Islet precursor cell (in vitro differentiated cells): ENCODE measurements at places on chromosomes 1 and 21.

GRCh38 chr1:147735423-147735822, 25.0 kb downstream of the GJA5 start:
- DNase-seq, result no peak

GRCh38 chr1:223245411-223245810, 102.4 kb upstream of the TLR5 start:
- no peak for DNase-seq

- no peak for DNase-seq
These were observed 94.9 kb downstream of the ZNF644 start for GRCh38 chr1:90926971-90927370.

DNA sequence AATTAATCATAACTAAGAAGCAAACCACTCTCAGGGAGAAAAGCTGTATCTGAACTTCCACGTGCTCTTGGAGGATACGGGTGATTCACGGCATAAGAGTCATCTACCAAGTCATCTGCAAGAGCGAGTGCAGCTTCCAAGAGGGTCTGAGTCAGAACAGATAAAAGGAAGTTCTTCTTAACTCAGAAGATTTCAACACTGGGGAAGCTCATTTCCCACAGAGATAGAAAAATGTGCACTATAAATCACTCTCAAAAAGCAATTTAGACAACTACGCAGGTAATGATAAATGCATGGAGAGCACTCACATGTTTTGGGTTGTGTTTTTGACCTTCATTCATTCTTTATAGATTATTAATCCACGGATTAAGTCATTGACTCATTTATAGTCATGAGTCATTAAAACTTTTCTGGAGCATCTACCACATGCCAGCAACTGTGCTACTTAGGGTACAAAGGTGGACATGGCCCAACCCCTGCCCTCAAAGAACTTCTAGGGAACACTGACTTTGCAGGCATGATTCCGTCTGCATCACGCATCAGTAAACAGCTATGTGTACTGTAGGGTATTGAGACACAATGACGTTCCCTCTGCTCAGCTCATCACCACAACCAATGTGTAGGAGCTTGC, 20.8 kb downstream of the KCNJ15 start:
- no peak for DNase-seq

- no peak for DNase-seq
These were observed 496.3 kb downstream of the KIF26B start for GRCh38 chr1:245651093-245651492.

GRCh38 chr1:26288311-26288941, 8.5 kb downstream of the SH3BGRL3 start:
- no peak for DNase-seq

DNA sequence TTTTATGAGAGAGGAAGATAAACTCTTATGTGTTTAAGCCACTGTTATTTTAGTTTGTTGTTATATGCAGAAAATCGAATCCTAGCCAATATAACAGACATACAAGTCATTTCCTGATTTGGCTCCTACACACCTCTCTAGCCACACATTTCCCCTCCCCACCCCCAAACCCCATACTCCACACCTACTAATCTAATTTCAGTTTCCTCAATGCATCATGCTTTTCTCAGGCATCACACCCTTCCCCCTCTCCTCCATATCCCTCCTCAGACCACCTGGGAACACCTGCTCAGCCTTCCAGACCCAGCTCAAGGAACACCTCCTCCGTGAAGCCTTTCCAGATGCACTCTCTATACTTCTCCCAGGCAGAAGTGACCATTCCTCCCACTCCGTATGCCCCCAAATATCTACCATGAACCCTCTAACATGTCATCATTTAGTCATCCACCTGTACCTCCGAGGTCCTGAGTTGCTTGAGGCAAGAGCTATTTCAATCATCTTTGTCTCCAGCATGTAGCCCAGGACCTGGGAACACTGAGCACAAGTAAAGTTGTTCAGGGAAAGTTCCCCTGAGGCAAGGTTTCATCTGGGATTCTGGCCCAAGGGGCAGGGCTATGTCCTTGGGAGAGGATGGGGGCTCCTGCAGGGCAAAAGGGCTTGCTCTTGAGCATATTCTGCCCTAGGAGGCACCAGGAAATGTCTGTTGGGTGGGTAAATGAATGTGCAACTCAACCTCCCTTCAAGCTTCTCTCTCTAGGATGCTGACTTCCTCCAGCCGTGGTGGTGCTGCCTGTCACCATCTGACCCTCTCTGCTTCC, 126.8 kb downstream of the HIVEP3 start:
- no peak for DNase-seq

GRCh38 chr1:53575141-53575954, 116.1 kb downstream of the DMRTB1 start:
- DNase-seq, result peak; percentile 49

DNA sequence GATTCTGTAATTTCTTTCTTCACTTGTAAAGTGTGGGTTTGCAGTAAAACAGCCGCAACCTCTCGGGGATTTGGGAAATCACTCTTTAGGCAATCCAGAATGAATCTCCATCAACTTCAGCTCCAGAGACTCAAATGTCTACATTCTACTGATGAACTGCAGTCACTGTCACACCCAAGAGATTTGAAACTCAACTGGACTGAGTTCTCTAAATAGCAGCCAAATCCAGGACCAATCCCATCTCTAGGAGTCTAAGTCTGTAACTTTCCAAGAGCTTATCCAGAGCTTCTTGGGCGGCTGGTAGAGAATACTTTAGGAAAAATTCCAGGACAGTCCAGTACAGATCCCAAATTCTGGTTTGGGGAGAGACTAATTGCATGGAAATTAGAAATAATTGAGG, 62.9 kb downstream of the ADAMTS1 start:
- DNase-seq, result no peak

GRCh38 chr1:116323491-116323890, 49.6 kb upstream of the ATP1A1 start:
- no peak for DNase-seq

- DNase-seq, result no peak
These were observed 622.0 kb downstream of the KIF26B start for GRCh38 chr1:245776694-245777332.

DNA sequence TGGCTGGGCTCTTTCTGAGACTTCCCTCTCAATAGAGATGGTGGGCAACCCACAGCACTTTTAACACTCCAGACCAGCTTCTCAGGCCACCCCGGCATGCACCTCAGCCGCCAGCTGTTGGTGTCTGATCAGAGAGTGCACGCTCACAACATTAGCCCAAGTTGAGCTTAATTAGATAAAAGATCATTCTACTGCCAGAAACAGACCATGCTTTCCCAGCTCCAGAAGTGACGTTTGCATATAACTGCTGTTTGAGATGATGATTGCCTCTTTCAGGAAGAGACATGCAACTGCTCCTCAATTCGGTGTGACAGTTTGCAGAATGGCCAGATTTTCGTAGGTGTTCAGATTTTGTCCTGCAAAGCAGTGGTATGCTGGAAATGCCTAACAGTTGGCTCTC, 285.3 kb upstream of the VAMP3 start:
- no peak for DNase-seq

DNA sequence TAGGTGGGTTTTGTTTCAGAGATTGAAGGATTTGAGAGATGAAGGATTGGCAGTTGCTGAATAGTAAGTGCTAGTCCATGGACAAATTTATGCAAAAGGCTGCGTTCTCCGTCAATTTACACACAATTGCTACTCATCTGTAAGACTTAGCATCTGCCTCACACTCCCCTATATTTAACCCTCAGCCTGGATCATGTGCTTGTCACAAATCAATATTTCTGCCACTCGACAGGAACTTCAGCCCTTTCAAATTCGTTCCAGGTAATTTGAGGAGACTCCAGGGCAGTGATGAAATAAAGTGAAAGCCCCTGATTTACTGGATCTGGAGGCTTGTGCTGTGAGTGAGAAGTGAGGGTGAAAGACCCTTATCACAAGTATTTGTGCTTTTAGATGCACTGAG, 105.6 kb upstream of the UBE2U start:
- no peak for DNase-seq

- DNase-seq, result no peak
These were observed 39.9 kb upstream of the BCL10 start for GRCh38 chr1:85316321-85316720.
